NB4 (cell line): ENCODE measurements at places on chromosomes 7 and 10.

DNA sequence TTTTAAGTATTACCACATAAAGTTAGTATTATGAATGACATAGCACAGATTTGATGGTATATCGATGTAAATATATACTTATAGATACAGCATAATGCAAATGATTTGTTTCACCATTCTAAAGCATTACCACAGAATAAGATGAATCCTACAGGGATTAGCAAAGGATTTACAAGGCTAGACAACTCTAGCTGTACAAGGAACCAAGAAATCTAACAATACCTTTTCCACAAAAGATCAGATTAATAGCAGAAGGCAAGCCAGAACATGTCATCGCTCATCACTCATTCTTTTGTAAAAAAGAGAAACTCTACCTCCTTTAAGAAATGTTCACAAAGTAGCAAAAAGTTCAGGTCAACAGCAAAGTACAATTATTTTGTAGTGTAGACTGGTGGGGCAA, 105.1 kb upstream of the ANK3 start:
- DNase-seq = no peak

- no peak for DNase-seq
These were observed 57.4 kb downstream of the CAV1 start for GRCh38 chr7:116582164-116582732.

DNA sequence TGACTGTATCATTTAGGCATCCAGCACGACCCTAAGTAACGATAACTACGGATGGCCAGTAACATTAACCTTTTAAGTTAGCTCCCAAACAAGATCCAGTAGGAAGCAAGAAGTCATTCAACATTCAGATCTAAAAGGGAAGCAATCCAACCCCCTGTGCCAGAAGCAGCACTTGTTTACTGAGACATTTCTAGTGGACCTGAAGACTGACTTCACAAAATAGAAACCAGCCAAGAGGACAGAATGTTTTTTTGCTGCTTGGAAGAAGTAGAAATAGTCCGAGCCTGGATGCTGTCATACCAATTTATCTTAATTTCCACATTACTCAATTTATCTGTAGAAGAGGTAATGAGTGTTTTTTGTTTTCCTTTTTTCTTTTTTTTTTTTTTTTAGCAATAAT, 88.0 kb upstream of the CTTNBP2 start:
- DNase-seq = no peak

DNA sequence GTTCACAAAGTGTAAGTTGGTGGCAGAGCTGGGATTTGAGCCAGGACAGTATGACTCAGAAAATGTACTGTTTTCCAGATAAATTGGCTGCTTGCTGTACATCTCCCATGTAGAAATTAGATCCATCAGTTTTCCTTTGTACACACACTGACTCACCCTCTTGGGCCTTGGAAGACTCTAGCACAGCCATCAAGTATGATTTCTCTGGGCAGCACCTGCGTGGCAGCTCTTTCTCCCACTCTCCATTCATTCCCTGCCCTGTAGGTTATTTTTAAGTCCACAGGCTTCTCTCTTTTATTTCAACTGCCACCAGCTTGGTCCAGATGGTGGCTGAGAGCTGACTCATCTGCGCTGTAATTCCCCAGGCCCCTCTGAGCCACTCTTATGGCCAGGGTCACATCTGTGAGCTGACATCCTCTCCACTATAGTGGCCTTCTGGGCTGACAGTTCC, 28.3 kb upstream of the SDK1 start:
- no peak for DNase-seq

- DNase-seq = no peak
These were observed 15.5 kb downstream of the CREB3L2 start for GRCh38 chr7:137986252-137987017.

- DNase-seq = no peak
These were observed 22.5 kb upstream of the ADRB1 start for GRCh38 chr10:114021154-114021553.

- DNase-seq = peak; percentile 14
These were observed 42.2 kb downstream of the BMPR1A start for GRCh38 chr10:86798611-86799010.
